ENCODE measurements at places on chromosomes 6 and 20.

GRCh38 chr6:87875781-87876180 lies 171.9 kb upstream of the SPACA1 start:
- no peak for DNase-seq

GRCh38 chr6:3616565-3617176 lies 134.8 kb downstream of the PXDC1 start:
- DNase-seq, result no peak

DNA sequence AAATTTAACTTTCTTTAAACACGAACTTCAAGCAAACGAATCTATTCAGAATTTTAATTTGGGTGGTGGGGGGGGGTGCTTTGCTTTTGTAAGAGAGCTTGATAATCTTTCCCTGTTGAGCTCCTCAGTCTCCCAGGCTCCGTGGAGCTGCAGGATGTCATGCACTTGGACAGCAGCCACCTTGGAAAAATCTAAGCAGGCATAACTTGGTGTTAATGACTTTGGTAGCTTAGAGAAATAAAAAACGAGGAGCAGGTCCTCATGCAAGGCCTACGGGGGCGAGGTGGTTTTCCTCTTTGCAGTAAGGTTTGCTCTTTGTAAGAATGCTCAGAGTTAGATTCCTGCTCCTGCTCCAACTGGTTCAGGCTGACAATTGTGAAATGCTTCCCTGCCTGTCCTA lies 102.3 kb downstream of the EDN1 start:
- DNase-seq, result no peak

DNA sequence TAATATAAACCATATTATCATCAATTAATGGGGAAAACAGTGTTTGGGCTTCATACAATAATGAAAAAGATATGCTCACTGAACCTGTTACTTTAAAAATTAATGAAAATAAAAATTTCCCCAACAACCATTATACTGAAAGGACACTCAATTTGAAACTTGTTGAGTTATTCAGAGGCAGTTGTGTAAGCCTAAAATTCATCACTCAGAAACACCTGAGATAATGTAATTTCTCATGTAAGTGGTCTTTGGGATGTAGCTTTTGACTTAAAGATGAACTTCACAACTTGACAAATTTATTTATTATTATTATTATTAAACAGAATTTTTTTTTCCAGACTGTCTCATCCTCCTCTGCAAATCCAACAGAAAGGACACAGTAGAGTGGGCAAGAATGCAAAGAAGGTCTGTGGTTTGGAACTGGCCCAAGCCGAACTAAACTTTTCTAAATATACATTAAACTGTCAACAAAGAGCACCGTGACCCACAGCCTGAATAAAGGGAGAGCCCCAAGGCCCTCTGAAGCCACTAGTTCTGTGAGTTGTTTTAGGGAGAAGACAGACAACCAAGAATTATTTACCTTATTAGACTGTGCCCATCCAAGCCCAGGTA lies 32.2 kb upstream of the HEY2 start:
- no peak for DNase-seq

GRCh38 chr6:82025271-82025670 lies 222.3 kb downstream of the IBTK start:
- no peak for DNase-seq

DNA sequence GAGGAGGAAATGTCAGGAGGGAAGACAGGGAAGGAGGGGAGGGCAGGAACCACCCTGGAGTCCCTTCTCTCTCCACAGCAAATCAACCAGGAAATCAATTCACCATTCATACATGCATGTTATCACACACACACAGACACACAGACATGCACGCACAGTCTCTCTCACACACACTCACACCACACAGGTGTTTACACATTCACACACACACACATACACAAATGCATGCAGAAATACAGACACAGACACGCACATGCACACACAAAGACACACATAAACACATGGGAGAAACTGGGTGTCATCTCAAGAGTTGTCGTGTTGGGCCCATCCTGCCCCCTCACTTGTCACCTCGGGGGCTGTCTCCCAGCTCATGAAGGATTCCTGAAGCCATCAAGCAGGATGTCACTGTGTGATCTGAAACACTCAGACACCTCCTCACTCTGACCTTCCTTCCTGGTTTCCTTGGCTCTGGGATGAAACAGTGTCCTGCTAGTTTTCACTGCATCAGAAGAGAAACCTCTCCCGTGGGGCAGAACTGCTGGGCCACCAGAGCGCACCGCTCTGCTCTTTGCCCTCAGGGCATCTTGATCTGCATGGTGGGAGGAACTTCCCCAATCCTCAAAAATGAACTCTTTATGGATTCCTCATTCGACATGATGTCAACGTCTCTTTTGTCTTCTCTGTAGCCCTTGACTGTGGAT lies 9.2 kb downstream of the RAET1G start:
- peak; percentile 37 for DNase-seq

DNA sequence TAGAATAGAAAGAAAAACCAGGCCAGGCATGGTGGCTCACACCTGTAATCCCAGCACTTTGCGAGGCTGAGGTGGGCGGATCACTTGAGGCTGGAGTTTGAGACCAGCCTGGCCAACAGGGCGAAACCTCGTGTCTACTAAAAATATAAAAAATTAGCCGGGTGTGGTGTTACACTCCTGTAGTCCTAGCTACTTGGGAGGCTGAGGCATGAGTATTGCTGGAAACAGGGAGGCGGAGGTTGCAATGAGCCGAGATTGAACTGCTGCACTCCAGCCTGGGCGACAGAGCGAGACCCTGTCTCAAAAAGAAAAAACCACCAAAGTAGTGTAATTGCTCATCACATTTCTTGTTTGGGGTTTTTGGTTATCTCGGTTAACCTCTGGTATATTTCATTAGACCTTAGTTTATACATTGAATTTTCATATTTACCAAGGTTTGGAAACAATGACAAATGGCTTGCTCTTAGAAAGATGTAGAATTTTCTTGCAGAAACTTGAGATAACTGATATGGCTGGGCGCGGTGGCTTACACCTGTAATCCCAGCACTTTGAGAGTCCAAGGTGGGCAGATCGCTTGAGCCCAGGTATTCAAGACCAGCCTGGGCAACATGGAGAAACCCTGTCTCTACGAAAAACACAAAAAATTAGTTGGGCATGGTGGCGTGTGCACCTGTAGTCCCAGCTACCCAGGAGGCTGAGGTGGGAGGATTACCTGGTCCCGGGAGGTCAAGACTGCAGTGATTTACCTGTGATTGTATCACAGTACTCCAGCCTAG lies 14.2 kb downstream of the ITCH start:
- DNase-seq, result no peak

- DNase-seq, result peak; percentile 37
Observed at GRCh38 chr6:70107852-70108629, 194.8 kb downstream of the COL9A1 start.

GRCh38 chr6:2852921-2853322 lies 11.3 kb upstream of the SERPINB1 start:
- DNase-seq, result peak; percentile 38

DNA sequence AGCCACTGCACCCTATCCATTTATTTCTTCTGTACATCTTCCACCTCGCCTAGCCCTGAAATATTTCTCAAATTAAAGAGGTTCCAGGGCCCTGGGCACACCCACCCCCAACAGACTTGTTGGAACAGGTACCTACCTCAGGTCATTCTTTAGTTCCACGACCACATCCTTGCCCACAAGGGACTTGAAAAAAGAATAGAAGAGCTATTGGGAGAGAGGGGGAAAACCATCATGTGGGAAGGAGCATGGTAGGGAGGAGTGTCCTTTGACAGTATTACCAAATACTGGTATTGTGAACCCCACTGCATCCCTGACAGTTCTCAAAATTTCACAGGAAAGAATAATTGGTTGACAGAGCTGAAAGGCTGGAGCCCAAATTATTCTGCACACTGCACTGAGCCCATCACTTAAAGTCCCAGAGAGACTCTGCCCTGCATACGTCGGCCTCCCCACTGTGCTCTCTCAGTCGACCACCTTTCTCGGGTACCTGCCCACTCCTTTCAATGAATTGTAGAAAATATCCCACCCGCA lies 762 bp downstream of the LSM2 start:
- no peak for DNase-seq

DNA sequence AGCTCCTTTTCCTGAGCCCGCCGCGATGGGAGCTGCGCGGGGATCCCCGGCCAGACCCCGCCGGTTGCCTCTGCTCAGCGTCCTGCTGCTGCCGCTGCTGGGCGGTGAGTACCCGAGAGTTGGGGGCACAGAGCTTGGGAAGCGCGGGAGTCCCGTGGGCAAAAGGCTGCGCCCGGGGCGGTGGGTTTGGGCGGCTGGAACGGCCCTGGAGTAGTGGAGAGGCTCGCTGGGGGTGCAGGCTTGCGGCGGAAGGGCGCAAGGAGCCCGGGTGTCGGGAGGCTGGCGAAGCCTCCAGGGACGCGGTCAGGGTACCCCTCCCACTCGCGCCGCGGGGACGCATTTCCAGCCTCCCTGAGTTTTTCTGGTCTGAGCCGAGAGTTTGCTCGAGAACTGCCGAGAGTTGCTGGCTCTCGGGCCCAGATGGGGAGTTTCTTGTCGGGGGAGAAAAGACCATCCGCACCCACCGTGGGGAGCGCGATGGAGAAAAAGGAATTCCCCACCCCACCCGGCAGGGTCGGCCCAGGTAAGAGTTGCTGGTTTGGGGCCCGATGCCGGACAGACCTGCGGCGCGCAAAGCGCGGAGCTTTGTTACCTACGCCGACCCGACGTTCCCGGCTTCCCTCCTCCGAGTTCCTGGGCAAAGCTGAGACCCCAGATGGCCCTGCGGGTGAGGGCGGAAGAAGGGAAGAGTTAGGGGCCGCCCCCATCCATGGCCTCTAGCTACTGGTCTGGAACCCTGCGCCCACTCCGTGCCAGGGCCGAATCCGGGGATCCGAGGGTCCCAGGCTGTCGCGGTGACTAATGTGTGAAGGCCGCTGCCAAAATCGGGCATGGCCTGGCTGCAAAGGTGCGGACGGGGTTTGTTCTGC lies 584 bp downstream of the PTK7 start:
- DNase-seq, result no peak

GRCh38 chr6:163802267-163802666 lies 387.7 kb downstream of the QKI start:
- no peak for DNase-seq

- DNase-seq, result no peak
Observed at GRCh38 chr6:39330057-39330456, 7.6 kb upstream of the KCNK16 start.

DNA sequence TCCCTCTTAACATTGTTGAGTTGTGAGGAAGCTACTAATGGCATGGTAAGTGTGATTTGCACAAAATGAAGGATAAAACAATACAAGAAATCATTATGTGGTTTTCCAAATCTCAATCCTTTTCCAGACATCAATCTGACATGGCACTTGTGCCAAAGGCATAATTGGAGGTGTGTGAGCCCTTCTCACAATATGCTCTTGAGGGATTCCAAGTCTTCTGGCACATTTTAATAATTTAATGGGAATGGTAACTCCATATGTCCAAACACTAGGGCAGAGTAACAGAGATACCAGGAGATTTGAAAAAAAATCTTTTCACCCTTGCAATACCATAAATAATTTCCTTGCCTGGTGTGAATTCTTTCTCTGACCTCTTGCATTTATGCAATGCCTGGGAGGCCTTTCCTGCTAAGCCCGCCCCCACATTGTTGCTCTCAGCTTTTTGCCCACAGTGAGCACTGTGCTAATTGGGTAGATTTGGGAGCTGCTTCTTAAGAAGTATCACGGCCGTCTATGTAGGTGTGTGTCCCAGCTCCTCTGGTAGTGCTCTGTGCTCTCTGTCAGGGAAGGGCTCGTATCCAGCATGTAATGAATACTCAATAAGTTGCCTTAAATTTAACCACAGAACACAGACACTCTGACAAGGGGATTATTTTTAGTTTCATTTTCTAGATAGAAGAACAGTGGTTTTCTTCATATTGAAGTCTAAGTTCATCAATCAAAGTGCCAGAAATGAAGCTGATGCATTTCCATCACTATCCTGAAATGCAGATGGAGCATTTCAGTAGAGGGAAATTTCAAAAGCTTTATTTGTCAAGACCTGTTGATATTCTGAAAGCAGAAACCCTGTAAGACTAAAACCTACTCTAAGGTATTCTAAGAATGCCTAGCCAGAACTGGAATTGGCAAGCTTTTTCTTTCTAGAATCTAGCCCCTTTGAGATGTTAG lies 54.4 kb upstream of the CEP85L start:
- DNase-seq, result peak; percentile 59

DNA sequence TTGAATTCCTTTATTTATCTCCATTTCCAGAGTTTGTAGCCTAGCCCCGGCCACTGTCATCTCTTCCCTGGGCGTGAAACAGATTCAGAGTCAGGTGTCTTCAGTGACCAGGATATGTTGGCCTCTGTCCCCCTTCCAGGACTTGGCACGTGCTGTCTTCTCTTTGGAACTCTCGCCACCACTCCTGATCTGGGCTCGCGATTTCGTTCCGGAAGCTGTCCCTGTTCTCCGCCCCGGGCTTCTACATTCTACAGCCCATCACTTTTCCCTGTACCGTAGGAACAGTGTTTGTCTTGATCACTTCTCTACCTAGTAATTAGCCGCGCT lies 739 bp downstream of the GSS start:
- no peak for DNase-seq
